ENCODE measurements at places on chromosomes 2 and 18.

DNA sequence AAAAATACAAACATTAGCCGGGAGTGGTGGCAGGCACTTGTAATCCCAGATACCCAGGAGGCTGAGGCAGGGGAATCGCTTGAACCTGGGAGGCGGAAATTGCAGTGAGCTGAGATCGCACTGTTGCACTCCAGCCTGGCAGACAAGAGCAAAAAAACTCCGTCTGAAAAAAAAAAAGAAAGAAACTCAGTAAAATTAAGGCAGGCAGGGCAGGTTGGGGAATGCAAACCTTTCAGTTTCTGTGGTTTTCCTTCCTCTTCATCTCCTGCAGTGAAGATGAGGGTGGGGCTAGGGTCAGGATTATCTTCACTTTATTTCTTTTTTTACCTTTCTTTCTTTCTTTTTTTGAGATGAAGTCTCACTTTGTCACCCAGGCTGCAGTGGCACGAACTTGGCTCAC, 43.2 kb upstream of the PSME4 start:
- DNase-seq, result no peak

DNA sequence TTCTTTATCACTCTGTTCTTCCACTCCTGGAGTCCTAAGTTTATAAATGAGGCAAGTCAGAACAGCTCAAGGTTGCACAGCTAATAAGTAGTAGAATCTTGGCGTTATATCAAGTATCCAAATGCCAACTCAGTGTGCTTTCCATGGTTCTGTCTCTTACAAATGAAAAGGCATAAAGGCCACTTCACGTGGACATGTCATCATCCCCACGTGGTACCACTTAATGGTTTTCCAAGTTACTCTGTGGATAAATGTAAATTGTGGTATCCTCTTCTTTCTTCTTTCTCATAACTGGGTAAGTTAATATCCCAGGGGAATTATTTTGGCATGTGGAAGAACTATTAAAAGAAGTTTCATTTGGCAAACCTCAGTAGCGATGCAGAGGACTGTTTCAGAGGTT, 131.5 kb upstream of the L3MBTL4 start:
- DNase-seq, result no peak

DNA sequence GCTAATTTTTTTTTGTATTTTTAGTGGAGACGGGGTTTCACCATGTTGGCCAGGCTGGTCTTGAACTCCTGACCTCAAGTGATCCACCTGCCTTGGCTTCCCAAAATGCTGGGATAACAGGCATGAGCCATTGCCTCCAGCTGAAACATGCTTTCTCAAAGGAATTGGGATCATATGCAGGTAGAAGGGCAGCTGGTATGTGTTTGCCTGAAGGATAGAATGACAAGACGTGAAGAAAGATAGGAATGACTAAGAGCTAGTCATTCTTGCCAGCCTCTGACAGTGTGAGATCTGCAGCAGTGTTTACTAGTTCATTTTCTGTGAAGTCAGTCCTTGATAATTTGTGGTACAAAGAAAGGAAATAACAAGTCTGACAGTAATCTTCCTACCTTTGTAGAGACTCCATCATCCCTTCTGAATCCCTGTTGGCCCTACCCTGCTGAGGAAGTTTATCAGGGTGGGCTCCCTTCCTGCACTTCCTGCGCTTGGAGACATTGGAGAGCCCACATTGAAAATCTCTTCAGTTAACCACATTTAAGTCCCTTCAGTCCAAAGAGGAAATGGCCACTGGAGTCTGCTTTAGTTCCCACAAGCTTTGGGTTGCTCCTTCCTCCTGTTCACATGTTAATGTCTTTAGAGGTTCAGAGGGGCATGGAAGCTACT, 14.7 kb downstream of the CFLAR start:
- peak; percentile 87 for DNase-seq

DNA sequence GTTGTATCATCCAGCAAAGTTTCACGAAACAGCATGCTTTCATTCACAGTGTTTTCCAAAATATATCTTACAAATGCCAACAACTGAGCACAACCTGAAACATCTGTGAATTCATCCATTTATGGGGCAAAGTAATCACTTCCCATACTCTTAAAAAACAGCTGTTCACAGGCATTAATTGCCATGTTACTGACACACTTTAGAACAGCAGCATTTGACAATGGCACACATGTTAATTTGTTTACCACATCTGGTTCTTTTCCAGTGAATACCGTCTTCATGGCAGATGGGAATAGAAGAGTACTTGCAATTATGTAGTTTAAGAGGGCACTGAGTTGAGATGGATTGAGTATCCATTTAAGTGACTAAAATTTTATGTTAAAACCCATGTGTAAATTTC, 347.4 kb upstream of the LRP1B start:
- DNase-seq, result no peak

DNA sequence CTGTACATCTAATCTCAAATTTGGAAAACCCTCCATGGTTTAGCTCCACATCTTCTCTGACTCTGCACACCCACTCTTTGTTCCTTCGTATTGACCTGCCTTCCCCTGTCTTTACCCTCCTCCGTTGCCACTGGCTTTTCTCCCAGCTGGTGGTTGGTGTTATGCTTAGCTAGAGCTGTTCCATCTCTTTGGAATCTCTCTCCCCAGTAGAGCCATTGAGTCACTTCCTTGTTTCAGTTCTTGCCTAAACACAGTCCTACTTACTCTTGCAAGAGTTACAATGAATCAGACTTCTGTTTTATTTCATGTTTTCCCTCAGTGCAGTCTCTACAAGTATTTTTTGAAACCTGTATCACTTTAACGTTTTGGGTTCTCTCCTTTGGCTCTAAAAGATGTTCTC, 263.9 kb downstream of the LTBP1 start:
- peak; percentile 85 for DNase-seq

- no peak for DNase-seq
Measured at GRCh38 chr2:179536185-179536584, 271.6 kb upstream of the SESTD1 start.

DNA sequence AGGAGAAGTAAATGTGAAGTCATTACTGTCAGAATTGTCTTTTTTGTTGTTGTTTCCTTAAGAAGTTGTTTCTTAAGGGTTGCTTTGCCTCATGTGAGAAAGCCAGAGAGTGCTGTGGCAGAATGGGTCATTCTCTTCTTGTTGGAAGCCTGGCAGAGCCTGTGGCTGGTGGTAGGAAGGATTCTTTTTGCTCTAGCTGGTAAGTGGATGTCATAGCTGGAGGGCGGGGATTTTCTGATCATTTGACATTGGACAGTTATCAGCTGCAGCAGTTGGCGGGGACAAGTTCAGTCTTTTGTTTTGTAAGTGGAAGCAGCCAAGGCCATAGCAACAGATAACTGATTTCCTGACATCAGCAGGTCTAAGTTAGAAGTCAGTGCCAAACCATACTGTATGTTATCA, 5.5 kb upstream of the RMDN2 start:
- no peak for DNase-seq

GRCh38 chr2:236942554-236942953, 143.1 kb upstream of the COPS8 start:
- DNase-seq, result no peak

DNA sequence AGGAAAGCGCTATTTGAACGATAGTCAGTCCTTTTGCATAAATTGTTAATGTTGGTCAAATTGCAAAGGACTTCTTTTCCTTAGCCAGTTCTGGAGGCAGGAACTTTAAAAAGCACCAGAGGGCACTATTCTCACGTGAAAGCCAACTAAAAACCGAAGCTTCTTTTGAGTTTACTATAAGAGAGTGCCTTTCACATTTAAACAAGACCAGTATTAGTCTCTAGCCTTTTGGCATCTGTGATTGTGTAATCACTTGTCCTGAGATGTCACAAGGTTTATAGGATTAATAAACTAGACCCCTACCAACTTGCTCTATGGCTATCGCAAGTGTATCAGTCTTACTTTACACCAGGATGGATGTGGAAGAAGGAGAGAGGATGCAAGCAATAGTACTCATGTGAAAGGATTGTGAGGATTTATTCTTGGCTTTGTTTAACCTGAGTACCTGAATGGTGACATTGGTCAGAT, 14.4 kb upstream of the STAT4 start:
- peak; percentile 27 for DNase-seq

DNA sequence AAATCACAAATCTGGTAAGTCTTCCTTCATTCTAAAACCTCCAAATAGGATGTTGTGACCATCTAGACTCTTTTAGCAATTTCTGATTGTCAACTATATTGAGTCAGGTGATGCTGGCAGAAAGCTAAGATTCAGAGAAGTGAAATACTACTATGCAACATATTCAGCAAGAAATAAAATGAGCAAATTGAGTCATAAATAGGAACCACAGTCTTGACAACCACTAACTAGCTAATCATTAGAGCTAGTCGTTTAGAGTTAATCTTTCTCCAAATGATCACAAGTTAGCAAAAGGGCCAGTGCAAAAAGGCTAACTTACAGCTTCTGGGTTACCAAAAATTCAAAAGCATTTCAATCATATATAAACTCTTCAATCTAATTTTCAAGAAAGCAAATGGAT, 54.5 kb downstream of the ROCK1 start:
- no peak for DNase-seq

- DNase-seq, result no peak
Measured at GRCh38 chr2:120791243-120791961, 55.7 kb downstream of the GLI2 start.

GRCh38 chr18:78246050-78246449, 733.6 kb upstream of the SALL3 start:
- no peak for DNase-seq

- DNase-seq, result no peak
Measured at GRCh38 chr18:59996370-59996966, 96.7 kb downstream of the PMAIP1 start.

- peak; percentile 63 for DNase-seq
Measured at GRCh38 chr2:221641181-221641871, 69.2 kb upstream of the EPHA4 start.

- no peak for DNase-seq
Measured at GRCh38 chr2:70777450-70777849, 9.4 kb upstream of the ADD2 start.

DNA sequence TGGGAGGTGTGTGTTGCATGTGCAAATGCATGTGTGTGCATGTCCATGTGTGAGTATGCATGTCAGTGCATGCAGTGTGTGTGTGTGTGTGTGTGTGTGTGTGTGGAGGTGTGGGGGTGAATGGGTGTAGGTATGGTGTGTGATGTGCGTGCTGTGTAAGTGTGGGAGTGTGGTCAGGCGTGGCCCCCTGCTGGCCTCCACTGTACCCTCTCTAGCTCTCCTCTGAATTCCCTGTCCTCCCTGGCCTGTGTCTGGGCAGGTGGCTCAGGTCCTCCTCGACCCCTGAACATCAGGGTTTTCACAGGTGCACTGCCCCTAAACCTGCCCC, 230.2 kb downstream of the CELF4 start:
- DNase-seq, result no peak

GRCh38 chr2:46601328-46601963, 122.1 kb downstream of the TMEM247 start:
- DNase-seq, result no peak

GRCh38 chr18:36326771-36327170, 29.3 kb downstream of the FHOD3 start:
- no peak for DNase-seq

- DNase-seq, result no peak
Measured at GRCh38 chr2:241910604-241911520, 41.3 kb downstream of the RTP5 start.

GRCh38 chr18:76992226-76993084, 140.1 kb downstream of the MBP start:
- no peak for DNase-seq

DNA sequence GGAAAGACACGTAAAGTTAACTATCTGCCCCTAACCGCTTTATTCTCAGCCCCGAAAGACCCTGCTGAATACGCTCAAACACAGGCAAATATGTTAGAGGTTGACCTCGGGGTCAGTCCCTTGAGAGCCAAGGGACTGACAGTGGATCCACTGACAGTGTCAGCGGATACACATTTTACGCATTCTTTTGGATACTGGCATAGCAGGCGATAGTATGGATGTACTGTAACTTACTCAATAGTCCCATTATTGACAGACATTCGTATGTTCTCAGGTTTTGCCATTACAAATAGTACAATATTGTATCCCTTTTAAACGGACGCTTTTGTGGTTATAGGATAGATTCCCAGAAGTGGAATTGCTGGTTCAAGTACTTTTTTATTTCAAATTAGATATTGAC, 13.4 kb downstream of the ATP6V1B1 start:
- no peak for DNase-seq

- no peak for DNase-seq
Measured at GRCh38 chr2:237867465-237867864, 8.0 kb downstream of the RAMP1 start.

- DNase-seq, result no peak
Measured at GRCh38 chr2:57207191-57207590, 839.4 kb upstream of the VRK2 start.

- DNase-seq, result no peak
Measured at GRCh38 chr2:393711-394696, 106.1 kb upstream of the ALKAL2 start.

DNA sequence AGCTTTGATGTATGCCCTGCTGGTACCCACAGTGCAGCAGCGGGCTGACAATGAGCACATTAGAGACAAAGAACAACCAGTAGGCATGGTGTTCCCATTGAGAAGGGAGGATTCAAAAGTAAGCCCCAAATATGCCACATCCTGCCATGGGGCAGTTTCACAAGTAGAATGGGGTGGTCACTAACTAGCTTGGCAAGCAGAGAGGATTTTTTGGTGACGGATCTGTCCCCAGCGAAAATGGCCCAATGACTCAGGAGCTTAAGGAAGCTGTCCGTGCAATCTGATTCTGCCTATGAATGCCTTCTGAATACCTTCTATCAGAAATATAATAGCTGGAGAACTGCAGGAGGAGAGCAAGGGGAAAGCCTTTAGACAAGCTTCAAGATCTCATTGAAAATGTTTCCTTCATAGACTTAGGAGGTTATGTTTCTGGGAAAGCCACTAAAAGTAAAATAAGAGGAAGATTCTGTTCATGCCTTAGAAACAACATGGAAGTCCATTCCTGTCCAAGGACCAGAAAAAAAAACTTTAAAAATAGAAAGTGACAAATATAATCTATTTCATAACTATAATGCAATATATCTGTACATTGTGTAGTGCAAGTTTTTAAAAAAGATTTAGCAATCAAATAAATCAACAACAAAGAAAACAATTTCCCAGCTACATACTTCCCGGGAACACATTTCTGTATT, 117.5 kb upstream of the SLC14A2 start:
- no peak for DNase-seq

- no peak for DNase-seq
Measured at GRCh38 chr2:205660521-205661124, 21.7 kb upstream of the NRP2 start.

DNA sequence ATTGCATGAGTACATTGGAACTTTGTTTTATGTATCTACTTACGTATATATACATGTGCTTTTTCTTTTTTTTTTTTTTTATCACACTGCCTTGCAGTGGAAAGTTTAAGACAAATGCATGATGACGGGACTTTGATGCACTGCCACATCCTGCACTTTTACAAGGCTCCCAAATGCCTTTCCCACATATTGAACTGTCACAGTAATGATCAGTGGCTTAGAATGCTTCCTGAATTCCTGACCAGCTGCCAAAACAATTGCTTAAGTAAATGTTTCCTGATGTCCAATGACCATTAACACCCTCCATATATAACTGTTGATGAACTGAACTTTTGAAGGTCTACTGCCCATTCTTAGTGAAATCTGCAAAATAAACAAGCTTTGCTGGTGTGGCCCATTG, 60.2 kb downstream of the LYPD6B start:
- DNase-seq, result no peak

- no peak for DNase-seq
Measured at GRCh38 chr2:40470822-40471813, 19.2 kb upstream of the SLC8A1 start.
